CD4-positive, alpha-beta T cell treated with Interleukin-6 at 100 ng/mL for 8 hours (primary cell): ENCODE measurements at places on chromosomes 2 and 18.

- peak; percentile 42 for DNase-seq
Measured at GRCh38 chr2:38274286-38275276, 102.5 kb downstream of the ATL2 start.

DNA sequence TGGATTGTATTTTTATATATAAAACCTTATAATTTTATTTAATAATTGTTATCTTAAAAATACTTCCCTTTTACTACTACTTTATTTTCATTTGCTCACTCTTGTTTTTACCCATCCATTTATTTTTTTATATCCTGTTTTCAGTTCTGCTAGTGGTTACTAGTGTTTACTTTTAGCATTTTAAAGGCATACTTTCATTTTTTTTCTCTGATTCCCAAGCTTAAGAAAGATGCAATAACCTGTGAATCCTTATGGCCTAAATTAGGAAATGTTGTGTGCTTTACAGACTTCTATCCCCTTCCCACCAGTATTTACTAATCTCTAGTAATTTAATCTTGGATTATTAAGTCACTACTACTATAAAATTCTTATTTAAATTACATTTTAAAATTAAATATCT, 140.0 kb downstream of the SMAD7 start:
- DNase-seq: no peak

GRCh38 chr2:70831861-70832260, 3.8 kb downstream of the CD207 start:
- DNase-seq: no peak

- no peak for DNase-seq
Measured at GRCh38 chr18:37844209-37844970, 278.8 kb upstream of the CELF4 start.

- no peak for DNase-seq
Measured at GRCh38 chr2:235502336-235502735, 8.5 kb downstream of the AGAP1 start.

DNA sequence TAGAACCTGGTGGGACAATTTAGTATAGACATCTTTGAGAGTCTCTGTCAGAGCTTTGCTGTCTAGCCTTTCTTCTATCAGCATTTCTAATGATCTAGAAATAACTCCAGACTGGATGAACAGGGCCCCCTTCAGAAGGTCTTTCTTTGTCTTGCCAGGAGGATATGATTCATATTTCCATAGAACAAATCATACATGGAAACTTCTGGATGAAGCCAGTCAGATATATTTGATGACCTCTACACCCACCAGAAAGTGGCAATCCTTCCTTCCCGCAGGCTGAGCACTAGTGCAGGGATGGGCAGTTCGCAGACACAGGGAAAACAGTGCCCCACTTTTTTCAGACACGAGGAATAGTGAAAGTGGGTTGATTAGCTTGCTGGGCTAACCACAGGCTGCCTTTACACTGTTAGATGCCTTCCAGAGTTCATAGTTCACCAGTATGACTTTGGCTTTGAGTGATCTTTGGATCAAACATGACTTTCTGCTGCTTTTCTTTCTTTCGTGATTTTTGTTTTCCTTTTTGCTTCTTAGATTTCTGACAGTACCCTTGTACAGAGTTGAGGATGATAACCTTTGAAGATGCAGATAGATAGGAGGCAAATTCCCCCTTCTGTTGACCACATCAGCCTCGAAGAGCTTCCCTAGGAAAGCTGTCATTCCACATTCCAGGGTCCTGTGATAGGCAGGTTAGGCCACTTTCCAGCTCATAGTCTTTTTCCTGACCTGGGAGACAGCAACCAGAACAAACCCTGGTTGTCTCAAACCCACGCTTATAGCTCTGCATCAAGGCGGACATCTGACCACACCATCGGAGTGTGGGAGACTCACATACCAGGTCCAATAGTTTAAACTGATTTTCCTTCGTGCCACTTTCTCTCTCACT, 237.0 kb downstream of the ZNF407 start:
- DNase-seq: no peak

DNA sequence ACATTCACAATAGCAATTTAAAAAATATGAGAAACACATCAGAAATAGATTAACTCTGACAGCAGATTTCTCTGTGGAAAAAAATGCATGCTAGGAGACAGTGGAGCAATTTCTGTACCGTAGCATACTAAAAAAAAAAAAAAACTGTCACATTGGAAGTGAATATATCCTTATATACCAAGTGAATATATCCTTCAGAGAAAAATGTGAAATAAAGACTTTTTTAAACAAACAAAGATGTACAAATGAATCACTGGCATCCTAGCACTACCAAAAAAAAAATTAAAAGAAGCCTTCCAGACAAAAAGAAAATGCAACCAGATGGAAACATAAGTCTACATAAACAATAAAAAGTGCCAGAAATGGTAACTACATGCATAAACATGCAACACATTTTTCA, 169.4 kb downstream of the NBAS start:
- DNase-seq: no peak

DNA sequence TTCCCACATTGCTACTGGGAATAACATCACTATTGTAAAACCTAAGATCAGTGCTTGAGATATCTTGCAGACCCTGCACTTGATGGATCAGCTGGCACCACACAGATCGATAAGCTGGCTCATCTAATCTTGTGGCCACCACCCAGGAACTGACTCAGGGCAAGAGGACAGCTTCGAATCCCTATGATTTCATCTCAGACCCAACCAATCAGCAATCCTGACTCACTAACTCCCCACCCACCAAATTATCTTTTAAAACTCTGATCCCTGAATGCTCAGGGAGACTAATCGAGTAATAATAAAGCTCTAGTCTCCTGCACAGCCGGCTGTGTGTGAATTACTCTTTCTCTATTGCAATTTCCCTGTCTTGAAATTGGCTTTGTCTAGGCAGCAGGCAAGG, 11.3 kb upstream of the TEX44 start:
- DNase-seq: no peak

- no peak for DNase-seq
Measured at GRCh38 chr18:58534535-58535301, 94.2 kb downstream of the ALPK2 start.

DNA sequence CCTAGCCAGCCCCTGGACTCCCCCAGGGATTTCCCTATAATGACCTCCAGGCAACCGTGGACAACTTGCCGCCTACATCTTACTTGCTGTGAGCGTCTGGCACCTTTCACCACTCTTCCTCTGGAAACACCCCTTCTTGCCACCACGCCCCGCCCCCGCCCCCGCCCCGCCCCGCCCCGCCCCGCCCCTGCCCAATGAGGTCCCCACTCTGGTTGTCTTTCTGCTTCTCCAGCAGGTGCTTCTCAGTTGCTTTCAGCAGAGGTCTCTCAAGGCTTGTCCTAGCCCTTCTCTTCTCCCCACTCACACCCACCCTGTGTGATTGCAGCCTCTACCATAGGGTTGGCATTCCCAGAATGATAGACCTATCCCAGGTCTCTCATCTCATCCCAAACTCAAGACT, 214.5 kb downstream of the EN1 start:
- DNase-seq: no peak

- DNase-seq: no peak
Measured at GRCh38 chr2:172181840-172182239, 79.1 kb upstream of the DLX2 start.

DNA sequence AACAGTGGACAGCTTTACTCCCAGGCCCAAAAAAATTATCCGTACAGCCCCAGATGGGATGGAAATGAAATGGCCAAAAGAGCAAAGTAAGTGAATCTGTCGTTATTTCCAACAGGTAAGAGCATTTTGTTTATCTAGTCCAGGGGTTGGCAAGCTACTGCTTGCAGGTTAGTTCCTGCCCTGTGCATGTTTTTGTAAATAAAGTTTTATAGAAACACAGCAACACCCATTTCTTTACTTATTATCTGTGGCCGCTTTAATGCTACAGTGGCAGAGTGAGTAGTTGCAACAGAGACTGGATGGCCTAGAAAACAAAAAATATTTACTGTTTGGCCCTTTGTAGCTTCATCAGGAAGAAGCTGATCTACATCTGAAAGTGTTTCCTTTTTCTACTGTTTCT, 94.3 kb upstream of the FOSL2 start:
- no peak for DNase-seq

DNA sequence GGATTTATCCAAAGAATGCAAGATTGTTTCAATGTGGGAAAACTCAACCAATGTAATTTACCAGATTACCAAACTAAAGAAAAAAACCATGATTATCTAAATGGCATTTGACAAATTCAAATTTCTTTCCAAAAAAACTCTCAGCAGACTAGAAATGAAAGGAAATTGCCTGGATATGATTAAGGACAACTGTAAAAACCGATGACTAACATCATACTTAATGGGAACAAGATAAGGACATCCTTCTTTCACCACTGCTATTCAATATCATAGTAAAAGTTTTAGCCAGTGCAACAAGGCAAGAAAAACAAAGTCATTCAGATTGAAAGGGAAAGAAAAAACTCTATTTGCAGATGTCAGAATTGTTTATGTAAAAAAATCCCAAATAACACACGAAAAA, 4.4 kb upstream of the CCDC150 start:
- DNase-seq: no peak

DNA sequence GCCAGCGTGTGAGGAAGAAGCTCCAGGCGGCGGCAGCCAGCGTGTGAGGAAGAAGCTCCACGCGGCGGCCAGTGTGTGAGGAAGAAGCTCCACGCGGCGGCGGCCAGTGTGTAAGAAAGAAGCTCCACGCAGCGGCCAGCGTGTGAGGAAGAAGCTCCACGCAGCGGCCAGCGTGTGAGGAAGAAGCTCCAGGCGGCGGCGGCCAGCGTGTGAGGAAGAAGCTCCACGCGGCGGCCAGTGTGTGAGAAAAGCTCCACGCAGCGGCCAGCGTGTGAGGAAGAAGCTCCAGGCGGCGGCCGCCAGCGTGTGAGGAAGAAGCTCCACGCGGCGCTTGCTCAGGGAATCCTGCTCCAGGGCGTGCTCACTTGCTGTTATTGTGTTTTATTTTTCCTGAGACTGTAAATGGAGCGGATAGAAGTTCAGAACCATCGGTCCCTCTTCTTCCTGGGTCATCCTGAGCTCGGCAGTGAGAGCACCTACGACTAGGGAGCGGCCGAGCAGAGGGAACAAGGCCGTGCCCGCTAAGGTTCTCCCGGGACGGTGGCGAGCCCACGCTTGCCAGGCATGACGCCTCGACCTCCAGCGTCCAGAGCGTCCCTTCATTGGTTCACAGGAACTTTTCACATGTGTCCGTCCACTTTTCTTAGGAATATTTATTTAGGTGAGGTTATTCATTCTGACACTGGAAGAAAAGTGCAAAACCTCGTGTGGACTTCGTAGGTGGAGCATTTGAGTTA, 94.2 kb downstream of the TMEM18 start:
- DNase-seq: no peak

GRCh38 chr2:136195226-136195625, 77.3 kb upstream of the CXCR4 start:
- no peak for DNase-seq

DNA sequence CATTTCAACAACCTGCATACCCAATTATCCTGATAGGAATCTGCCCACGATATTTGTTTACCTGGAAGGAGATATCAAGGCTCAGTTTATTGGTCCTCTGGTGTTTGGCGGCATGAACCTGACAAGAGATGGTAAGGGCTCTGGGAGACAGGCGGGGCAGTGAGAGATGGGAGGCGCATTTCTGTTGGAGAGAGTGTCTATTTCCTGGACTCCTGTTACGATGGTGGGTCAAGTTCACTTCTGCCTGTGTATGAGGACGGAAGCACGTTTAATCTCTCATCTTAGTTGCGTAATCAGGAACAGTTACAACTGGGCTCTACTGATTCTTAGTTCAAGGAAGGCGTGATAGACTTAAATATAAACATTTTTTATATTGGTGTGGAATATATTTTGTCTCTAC, 8.9 kb downstream of the PDCL3 start:
- DNase-seq: no peak

DNA sequence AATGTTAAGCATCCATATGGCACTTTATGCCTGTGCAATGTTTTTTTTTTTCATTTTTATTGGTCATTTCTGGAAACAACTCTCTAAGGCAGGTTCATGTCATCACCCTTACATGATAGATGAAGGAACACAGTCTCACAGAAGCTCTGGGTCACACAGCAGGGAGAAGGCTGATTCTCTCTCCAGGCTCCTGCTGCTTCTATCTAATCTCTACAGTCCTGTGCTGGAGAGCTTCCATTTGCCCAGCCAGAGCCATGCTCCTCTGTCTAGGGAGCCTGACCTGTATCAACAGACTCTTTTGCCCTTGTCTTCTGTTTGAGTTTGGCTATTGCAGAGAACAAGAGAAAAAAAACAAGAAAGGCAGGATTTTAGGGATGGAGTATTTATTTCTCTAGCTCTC, 584.8 kb downstream of the MBD2 start:
- DNase-seq: no peak

DNA sequence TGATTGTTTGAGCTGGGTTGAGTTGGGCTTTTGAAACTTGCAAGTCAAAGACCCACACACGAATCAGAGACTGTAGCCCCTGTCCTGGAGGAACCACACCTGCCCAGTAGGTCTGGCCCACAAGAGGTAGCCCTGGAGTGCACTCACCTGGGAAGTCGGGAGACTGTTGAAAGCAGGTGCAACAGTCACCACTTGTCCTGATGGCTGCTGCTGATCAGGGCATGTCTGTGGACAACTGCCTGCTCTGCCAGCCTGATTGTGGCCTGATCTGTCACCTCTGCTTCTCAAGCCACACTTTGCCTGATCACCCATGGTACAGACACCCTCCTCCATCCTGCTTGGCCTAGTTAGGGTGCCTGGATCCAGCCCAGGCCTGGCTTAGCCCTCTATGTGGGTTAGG, 105.0 kb upstream of the HAAO start:
- DNase-seq: no peak

GRCh38 chr2:42054714-42055430, 7.1 kb downstream of the PKDCC start:
- no peak for DNase-seq

DNA sequence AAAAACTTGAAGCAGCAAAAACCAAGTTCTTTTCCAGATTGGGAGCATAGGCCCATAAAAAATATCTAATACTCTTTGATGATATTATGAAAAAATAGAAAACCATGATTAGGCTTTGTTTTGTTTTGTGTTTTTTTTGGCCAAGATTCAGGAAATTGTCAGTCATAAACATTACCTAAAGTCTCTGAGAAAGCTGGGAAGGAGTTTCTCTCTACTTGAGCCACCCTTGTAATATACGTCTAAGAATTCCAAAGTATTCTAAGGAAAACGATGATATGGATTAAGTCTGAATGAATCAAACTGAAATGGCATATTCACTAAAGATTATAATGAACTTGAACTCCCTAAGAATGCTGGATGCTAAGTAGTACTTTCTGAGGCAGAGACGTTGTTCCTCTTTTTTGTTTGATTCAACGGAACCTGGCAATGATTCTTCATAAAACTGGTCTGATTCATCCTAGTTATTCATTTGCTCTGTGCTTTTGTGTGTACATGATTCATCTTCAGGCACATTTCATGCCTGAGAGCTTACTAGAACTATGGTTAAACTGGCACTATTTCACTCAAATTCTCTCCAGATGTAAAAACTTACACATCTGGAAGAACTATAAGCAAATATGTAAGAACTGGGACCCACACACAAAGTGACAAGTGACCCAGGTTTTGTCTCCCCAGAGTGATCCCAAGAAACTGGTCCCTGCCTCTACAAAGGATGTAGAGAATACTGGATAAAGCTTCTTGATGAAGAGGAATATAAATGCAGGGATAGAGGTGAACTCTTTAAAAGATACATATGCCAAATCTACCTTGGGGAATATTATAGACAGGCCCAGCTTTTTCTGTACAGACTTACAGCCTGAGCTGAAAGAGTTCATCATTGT, 159.7 kb downstream of the DOCK10 start:
- no peak for DNase-seq
